Activated CD4-positive, CD25-positive, alpha-beta regulatory T cell treated with anti-CD3 and anti-CD28 coated beads, Interleukin-2, amount 50 U/mL, for 72 hours (primary cell): ENCODE measurements at places on chromosomes 5 and 9.

- no peak for DNase-seq
Observed at GRCh38 chr5:2569176-2569575, 182.3 kb downstream of the IRX2 start.

DNA sequence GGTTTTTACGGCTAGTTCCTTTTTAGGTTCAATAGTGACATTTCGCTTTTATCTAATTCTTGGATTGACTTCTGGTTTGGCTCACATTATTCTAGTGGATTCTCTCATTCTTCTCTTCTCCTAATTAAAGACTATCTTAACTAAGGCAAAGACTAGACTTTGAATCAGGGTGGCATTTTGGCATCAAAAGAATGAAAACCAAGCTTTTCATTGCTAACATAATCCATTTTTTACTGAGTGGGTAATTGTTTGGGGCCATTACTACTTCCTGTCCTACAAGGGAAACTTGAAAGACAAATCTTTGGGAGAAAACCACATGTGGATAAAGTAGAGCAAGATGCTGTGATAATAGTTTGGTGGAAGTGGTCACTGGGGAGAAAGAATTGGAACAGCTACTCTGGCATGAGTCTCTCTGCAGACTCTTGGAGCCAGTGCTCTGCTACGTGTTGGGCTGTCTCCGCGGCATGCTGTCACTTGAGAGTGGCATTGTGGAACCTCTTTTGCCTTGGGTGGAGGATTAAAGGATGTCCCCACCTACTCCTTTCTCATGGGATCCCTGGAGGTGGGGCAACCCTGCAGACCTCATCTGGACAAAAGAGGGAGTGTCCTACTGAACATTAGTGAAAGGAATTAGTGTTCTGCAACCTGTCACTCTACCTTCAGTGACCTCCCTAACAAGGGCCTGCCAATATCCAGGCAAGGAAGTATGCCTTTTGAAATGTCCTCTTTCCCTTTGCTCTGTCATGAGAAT is 280.4 kb downstream of the PSAT1 start:
- no peak for DNase-seq

- DNase-seq = no peak
Observed at GRCh38 chr5:74888117-74888516, 21.9 kb upstream of the FAM169A start.

- DNase-seq = no peak
Observed at GRCh38 chr5:126864042-126864688, 87.2 kb downstream of the LMNB1 start.

DNA sequence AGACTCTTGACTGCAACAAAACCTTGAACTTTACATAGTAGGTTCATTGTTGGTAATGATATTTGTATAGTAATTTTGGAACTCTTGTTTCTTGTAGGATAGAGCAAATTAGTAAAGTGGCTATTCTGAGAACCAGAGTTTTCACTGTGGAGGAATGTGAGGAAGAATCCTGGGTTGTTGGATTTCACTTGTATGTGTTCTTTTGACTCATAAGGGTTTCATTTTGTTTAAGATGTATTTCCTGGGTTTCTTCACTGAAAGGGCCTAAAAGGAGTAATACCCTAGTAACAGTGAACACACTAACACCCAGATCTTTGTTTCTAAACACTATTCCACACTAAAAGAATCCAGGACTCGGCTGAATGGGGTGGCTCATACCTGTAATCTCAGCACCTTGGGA is 20.1 kb downstream of the TTC1 start:
- no peak for DNase-seq

DNA sequence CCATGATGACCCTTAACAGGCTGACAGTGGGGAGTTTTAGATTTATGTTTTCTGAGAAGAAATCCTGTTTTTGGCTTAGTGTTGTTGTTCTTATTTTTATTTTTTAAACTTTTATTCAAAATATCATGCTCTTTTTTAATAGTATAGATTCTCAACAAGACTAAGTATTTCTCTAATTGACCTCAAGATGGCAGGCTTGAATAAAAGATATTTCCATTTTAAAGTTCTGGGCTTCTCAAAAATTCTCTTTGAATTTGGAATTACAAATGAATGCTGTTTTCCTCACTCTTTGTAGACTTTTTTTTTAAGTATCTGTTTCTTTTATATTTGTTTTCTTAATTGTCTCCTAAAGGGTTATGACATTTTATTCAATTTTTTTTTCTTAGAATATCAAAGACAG is 50.0 kb upstream of the SH3GL2 start:
- no peak for DNase-seq
